NCI-H2029 (cell line): ENCODE measurements at places on chromosomes 3 and 15.
A peak's percentile ranks its signal among the peaks of the same experiment; 100 is the strongest.

DNA sequence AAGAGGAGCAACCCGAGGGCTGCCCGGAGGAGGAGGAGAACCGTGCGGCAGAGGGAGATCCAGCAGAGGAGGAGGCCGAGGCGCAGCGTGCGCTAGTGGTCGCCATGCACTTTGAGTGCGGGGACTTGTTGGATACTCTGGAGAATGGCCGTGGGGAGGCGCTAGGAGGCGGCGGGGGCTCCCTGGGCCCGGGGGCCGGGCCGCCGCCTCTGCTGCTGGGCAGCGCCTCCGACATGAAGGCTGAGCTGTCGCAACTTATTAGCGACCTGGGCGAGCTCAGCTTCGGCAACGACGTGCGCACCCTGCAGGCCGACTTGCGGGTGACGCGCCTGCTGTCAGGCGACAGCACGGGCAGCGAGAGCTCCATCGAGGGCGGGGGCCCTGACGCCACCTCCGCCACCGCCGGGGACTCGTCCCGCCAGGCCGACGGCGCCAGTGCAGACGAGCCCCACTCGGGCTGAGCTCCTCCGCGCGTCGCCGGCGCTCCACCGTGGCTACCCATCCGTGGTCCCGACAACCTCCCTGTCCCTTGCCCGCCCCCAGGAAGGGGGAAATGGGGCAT is 2.0 kb downstream of the FAM43A start:
- peak; percentile 44 for DNase-seq

DNA sequence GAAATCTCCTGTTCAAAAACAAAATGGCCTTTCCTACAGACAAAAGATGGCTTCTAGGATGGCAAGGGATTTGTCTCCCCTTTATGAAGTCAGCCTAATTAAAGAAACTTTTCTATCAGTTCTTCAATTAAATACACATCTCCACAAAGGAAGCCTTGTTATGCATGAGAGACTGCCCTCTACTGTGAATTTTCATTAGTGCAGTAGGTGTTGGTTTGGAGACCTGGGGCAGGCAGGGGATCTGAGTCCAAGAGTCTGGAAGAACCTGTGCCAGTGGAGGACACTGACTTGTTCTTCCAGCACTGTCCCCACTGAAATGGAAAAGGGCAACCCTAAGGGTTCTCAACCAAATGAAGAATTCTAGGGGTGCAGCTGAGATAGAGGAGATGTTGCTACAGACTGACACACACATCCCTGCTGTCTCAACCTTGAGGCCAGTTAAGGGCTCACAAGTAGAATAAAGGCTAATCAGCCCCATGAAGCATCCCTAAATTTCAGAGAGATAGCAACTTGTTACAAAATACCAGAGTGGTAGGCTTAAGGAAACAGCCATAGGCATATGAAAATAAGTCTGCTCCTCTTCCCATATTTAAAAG is 174.0 kb upstream of the PRICKLE2 start:
- no peak for DNase-seq

- DNase-seq = no peak
These were observed 28.8 kb upstream of the VILL start for GRCh38 chr3:37961622-37962431.

DNA sequence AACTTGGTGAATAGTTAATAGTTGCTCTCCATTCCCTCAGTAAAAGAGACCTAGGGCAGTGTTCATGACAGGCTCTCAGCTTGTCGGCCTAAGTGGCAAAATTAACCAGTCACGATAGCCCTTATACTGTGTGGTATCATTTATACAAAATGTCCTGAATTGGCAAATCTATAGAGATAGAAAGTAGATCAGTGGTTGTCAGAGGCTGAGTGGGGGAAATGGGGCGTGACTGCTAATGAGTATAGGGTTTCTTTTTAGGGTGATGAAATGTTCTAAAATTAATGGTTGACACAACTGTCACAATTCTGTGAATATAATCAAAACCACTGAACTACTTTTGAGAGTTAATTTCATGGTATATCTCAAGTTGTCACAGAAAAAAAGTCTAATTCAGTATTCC is 20.9 kb downstream of the ARIH1 start:
- no peak for DNase-seq

DNA sequence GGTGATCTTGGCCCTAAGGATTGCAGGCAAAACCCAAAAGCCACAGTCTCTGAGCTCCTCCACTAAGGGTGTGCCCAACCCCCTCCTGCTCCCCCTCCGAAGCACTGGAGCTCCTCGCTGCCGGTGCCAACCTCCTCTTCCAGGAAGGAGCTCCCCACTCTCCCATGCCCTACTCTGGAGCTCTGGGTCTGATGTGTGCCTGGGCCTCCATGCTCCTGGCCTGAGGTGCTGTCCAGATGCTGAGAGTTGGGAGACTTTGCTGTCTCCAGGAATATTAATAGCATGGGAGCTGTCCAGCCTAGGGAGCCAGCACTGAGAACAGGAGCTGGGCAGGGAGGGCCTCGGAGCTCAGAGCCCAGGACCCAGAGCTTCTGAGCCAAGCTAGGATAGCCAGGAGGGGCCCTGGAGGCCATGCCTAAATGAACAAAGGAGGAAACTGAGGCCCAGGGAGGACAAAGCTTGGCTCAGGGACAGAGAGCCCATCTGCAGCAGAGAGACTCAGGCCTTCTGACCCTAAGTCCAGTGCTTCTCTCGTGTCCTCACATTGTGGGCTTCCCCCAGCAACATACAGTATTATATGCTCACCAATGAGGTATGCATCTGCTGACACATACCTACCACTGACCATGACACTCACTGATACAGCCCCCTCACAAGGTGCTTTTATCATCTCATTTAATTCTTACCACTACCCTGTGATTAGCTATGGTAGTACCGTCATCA is 36.9 kb upstream of the HERC1 start:
- no peak for DNase-seq

DNA sequence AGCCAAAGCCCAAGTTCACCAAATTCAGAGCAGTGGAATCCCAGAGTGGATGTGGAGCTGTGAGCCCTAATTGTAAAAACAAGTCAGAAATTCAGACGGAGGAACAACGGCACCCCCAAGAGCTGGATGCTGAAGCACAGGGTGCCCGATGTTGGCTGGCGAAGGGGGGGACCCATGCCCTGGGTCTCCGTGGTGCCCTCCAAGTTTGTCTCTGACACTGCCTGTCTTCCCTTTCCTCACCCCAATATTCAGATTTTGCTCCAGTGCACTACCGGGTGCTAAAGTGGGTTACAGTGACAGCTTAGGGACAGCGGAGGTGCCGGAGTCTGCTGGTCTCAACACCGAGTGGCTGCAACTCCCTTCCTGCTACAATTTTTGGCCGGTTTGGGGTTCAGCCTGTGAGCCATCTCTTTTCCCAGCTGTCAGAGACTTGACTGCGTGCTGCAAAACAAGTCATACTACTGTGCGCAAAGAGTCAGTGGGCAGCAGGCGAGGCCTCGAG is 6.6 kb downstream of the GRIP2 start:
- no peak for DNase-seq

DNA sequence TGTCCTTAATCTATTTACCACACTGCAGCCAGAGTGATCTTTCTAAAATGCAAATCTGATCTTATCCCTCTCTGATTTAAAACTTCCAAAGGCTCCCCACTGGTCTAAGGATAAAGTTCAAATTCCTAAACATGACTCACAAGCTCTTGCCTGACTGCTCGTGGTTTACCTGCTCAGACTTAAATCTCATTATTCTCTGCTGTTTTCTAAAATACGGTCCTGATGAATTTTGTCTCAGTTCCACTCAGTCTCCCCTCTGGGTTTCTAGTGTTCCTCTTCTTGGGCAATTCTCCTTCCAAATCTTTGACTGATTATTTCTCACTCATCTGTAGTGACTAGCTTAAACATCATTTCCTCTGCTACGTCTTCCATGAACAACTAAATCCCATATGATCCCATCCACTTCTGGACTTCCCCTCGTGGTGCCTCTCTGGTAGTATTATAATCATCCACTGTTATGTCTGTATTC is 108.3 kb downstream of the P3H2 start:
- no peak for DNase-seq

GRCh38 chr3:154571553-154572226 is 141.7 kb upstream of the GPR149 start:
- DNase-seq = no peak
